ENCODE measurements at places on chromosomes 7 and 10.

DNA sequence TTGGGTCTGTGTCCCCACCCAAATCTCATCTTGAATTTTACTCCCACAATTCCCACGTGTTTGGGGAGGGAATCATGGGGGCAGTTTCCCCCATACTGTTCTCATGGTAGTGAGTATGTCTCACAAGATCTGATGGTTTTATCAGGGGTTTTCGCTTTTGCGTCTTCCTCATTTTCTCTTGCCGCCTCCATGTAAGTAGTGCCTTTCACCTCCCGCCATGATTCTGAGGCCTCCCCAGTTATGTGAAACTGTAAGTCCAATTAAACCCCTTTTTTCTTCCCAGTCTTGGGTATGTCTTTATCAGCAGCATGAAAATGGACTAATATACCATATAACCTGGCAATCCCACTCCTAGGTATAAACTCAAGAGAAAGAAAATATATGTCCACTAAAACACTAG, 25.9 kb upstream of the SP4 start:
- no peak for DNase-seq

- no peak for DNase-seq
Measured at GRCh38 chr10:129027906-129028305, 439.1 kb upstream of the MGMT start.

DNA sequence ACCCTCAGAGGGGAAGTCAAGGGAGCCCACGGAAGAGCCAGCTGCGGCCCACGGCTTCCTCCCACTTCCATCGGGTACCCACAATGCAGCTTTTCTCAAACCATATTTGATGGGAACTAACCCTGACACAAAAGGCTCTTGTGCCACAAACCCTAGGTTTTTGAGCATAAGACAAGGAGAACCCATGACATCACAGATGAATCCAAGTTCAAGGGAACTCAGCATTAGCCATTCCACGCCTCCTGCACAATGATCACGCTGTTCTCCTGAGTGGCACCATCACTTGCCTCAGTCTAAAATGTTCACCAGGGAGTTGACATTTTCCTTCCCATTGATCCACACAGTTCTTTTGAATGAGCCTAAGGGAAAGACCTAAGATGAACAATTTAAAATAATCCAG, 70.4 kb downstream of the ITIH5 start:
- DNase-seq: no peak

DNA sequence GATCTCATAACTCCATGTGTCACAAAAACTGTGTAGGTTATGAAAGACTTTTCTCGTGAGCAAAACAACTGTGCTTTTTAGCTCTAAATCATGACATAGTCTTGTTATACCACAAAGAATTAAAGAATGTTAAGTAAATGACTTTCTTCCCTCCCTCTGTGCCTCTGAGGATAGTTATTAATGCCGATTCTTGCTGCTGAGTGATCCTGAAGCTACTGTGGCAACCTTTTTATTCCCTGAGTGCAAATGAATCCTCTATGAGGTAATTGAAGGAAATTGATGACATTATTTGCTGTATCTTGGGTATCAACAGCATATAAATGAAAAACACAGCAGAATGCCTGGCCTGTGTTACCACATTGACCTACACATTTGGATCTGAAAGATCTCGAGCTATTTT, 142.2 kb upstream of the HDAC9 start:
- no peak for DNase-seq

Data from T-helper 9 cell (primary cell).